ENCODE measurements at places on chromosomes 5 and 9.

DNA sequence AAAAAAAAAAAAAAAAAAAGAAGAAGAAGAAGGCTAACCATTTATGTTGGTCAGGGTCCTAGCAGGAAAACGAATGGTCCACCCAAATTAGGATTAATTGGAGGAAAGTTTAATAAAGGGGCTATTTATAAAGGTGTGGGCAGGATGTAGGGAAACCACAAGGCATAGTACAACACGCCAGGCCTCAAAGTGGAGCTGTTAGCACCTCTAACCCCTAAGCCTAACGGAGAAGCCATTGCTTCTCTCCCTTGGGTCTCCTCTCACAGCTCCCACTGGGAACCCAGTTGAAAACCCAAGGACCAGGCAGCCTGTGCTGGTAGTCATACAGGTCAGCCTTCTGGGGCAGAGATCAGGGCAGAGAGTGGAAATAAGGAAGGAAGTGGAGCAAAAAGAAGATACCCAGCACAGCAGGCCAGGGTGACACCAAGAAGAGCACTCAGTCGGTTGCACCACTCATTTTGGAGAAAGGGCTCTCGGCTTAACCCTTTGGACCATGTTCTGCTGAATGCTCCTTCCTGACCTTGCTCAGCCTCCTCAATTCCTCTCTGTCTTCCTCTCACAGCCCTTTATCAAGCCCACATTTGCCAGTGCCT, 8.8 kb upstream of the GLIPR2 start:
- DNase-seq: no peak

DNA sequence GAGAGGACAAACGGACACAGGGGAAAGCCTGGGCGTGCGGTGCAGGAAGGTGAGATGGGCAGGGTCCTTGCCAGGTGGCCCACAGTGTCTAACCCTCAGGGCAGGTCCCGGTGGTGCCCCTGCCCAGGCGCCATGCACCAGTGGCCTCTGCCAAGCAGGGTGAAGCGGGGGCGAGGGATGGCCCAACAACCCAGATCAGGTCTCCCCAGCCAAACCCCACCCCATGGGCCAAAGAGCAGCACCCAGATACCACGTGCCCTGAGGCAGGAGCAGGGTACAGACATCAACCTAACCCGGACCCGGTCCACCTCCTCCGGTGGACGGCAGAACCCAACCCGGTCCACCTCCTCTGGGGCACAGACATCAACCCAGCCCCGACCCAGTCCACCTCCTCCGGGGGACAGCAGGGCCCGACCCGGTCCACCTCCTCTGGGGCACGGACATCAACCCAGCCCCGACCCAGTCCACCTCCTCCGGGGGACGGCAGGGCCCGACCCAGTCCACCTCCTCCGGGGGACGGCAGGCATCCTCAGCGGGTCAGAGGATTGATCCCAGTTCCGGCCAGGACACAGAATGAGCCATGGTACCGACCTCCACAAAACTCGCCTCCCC, 12.8 kb downstream of the SLC12A7 start:
- no peak for DNase-seq

DNA sequence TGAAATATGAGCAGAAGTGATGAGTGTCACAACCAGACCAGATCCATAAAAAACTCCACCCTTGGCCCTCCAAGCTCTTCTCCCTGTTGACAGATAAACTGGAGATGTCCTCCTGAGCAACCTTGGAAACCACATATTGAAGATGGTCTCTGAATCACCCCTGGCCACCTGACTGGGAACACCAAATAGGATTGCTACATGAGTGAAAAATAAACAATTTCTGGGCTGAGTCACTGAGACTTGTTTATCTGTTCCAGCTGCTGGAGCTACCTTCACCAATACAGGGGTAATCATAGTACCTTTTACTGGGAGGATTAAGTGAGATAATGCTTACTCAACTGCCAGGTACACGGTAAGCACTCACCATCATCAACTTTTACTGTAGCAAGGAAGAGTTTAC, 53.3 kb downstream of the PCA3 start:
- no peak for DNase-seq

GRCh38 chr5:78895616-78896015, 89.5 kb downstream of the ARSB start:
- DNase-seq: no peak

- no peak for DNase-seq
Observed at GRCh38 chr5:174724484-174725260, at the start of gene MSX2. MSX2 (plus strand) TSS chr5:174724582; CDS start chr5:174724660, 78 bp downstream.

DNA sequence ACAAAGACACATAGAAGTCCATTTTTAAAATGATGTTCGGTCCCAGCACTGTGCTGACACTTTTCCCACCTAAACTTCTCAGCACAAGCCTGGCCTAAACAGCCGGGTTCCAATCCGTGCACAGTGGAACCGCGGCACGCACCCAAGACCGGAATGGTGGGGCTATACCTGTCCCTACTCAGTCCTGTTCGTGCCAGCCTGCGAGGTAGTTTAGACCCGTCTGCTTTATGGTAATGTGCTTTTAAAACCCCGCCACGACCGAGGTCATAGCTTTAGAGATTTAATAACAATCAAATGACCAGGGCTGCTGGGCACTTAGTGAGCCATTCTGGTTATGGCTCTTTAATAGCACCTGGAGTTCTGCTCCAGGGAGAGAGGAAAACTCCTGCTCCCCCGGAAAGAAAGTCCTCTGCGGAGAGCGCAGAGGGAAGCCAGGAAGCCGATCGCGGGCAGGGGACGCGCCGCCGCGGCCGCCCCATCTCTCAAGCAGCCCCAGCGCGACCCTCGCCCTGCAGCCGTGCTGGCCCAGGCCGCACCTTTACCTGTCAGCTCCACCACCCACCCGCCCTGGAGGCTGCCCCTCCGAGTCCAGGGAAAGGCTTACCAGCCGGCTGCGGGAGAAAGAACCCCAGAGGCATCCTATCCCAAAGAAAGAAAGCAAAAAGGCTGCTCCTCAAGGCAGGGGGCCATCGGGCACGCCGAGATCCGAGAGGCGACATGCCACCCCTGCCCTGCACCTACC, 511 bp downstream of the ARL15 start:
- DNase-seq: peak; percentile 10

GRCh38 chr5:150109921-150110320, 23.6 kb upstream of the CSF1R start:
- no peak for DNase-seq

DNA sequence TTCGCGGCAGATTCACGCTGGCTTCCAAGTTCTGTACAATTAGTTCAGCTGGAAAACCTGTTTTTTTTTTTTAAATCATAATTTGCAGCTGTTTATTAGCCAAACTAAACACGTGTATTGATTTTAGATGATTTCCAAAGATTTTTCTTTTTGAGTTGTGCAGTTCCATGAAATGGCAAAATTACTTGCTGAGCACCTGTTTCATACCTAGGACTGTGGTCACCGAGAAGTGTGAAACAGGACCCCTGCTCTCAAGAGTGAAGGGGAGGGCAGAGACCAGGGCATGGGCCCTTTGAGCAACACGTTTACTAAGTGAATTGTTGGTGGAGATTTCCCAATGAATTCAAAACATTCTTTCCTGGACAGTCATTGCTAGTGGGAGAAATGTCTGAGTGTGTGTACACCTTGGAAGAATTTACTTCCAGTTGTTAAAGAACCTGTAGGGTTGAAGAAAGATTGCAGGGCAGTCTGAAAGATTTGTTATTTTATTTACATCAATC, 688 bp downstream of the SNX24 start:
- DNase-seq: no peak

DNA sequence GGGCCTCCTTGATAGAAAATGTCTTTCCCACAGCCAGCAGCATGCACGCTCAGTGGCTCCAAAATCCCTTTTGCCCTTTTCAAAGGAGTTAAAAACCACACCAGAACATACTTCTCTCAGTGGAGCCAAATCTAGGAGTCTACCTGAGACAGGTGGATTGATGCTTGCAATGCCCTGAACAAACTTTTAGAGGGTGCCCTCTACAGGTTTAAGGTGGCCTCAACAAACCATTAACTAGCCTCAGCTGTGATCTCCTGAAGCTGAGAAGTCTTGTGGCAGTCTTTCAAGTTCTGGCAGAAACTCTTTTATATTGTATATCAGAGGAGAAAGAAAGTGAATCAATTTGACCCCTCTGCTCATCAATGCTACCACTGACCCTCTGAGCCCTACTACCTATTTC, 125.4 kb downstream of the MED27 start:
- DNase-seq: no peak

DNA sequence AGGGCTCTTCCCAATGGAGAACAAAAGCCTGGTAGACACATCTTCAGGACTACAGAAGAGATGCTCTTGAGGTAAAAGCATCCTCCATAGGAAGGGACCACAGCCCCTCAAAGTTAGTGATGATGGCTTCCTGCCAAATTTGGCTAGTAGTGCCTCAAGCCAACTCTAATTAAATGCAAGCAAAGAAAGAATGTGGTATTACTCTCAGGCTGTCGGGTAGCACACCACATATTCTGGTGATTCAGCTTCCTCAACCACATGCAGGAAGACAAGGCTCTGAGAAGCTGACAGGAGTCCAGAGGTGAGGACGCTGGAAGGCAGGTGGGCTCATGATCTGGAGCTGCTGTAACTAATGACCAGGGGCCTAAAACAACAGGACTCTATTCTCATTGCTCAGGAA, 37.2 kb upstream of the S1PR3 start:
- no peak for DNase-seq

- no peak for DNase-seq
Observed at GRCh38 chr5:125461641-125462072, 715.2 kb upstream of the ZNF608 start.

DNA sequence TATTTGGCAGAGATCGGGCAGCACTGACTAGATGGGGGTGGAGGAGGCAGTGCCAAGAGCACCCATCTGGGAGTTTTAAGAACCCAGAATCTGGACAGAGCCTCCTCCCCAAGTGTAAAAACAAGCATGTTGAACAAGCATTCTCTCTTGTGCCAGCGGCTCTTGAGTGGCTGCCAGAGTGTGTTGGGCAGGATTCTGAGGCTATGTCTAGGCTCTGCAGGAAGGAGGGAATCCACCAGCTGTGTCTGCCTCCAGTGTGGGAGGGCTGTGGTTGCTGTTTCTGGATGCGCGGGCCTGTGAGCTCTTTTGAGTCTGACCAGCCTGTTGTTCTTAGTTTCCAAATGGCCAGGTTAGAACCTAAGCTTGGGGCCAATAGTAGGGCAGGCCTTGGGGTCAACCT, 39.8 kb downstream of the HMCN2 start:
- no peak for DNase-seq

DNA sequence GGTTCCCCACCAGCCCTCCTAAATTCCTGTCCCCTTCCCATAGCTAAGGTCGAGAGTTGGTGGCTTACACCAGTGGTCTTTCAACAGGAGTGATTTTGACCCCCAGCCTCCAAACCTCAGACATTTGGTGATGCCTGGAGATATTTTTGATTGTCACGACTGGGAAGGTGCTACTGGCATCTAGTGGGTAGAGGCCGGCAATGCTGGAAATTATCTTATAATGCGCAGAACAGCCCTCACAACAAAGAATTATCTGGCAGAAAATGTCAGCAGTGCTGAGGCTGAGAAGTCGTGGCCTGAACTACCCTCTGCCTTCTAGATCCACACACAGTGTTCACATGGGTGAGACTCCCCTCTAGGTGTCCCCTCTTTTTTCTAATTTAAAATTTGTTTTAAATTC, 69.6 kb downstream of the IL31RA start:
- DNase-seq: no peak

DNA sequence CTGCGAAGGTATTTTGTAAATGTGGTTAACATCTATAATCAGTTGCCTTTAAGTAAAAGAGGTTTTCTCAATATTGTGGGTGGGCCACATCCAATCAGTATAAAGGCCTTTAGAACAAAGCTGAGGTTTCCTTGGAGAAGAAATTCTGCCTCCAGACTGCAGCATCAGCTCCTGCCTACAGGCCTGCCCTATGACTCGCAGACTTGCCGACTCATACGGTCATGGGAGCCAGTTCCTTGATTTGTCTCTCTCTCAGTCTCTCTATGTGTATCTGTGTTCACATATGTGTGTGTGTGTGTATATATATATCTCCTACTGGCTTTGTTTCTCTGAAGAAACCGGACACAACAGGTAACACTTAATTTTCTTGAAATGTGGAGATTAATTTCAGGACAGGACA, 45.3 kb downstream of the SLC36A1 start:
- no peak for DNase-seq

DNA sequence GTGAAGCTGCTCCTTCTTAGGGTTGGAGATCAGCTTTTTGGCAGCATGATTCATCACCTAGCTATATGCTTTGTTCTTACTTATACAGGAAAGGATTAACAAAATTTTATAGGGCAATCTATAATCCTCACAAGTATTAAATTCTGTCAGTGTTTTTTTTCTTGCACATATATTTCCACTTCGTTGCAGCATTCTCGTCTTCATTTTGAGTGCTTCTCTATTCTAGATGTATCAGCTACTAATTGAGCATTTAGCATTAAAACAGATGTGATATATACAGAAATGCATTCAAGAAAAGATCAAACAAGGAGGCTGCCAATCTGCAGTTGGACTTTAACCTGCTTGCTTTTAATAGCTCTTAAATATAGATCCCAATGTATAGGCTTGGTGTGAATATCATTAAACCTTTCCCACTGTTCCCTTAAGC, 3.6 kb upstream of the CTXN3 start:
- no peak for DNase-seq

DNA sequence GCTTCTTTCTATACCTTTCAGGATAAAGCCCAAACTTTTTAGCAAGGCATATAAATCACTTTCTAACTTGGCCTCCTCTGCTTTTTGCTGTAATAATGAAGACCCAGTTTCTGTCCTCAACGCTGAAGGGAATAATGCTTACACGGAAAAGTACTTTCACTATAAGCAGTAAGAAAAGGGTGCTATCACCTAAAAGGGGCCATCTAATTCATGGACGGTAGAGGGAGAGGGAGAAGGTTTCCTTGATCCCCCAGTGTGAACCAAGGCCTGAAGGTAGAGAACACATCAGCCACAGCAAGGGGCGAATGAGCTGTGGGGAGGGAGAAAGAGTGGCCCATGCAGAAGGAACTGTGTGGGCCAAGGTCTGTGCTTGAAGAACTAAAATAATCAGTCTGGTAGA, 417.7 kb upstream of the CLINT1 start:
- DNase-seq: no peak

DNA sequence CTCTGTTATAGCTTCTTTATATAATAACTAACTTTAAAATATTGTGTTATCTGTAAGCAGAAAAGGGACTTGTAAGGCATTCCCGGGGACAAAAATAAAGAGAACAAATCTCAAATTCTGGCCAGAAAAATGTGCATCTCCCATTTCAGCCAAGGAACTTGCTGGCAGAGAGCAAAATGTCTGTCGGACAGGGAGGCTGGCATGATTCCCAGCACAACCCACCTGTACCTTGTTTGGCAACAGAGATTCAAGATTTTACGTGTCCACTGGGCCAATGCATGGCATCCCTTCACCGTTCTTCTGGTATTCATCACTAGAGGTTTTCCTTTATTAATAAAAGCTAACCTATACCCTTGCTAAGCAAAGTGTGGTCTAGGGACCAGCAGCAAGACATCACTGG, 566.6 kb downstream of the PSAT1 start:
- DNase-seq: no peak

GRCh38 chr5:32933692-32934091, 222.6 kb downstream of the NPR3 start:
- DNase-seq: no peak

GRCh38 chr9:95778957-95779356, 96.5 kb upstream of the ERCC6L2 start:
- no peak for DNase-seq

All from stimulated activated CD8-positive, alpha-beta memory T cell treated with anti-CD3 and anti-CD28 coated beads, Interleukin-7, amount 100 ng/mL, for 1 hour (primary cell).